ENCODE measurements at places on chromosomes 1 and 21.

GRCh38 chr1:11449100-11449403, 29.9 kb upstream of the DISP3 start:
- no peak for DNase-seq

- DNase-seq: no peak
Measured at GRCh38 chr21:35204125-35204524, 155.0 kb upstream of the RUNX1 start.

DNA sequence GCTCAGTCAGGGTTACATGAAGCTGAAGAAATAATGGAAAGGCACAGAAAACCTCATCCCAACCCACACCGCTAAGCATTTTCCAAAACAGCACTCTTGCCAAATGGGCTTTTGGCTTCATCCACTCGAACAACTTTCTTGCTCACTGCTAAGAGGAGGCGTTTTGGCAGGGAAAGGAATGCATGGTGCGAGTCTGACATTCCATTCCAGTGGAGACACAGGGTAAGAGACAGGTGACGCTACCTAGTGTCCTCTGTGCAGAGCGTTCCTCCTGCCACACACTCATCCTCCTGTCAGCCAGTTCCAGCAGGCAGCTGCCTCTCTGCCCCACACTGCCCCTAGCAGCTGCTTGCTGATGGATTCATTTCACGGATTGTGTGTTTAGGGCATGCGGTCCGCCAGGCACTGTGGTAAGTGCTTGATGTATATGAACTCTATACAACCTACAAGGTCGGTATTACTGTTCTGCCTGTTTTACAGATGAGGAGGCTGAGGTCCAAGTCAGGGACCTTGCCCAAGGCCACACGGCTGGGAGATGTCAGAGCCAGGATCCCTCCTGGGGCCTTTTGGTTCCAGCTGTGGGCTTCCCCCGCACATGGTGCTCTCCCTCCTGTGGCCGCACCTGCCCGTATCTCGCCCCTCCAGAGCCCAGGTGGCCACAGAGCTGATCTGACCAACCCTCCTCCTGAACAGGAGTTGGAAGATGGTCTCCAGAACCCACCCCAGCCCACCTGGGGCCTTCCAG, 25.7 kb upstream of the BACE2 start:
- DNase-seq: peak; percentile 9

DNA sequence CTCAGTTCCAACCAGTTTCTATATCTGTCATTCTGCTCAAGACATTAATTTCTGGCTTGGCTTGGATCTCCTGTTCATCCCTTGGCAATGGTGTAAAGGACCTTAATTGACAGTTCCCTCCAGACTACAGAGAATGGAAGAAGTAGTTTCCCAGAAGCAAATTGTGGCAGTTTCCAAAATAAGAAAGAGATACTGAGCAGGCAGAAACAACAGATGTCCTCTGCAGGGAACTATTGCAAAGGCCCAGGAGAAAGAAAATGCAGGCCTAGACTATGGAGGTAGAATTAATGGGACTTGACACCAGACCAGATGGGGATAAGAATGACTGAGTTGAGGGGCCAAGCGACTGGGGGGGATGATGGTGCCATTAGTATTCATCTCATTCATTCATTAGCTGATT, 6.1 kb upstream of the AK2 start:
- no peak for DNase-seq

GRCh38 chr1:85438353-85438752, 26.6 kb downstream of the DDAH1 start:
- DNase-seq: no peak

- no peak for DNase-seq
Measured at GRCh38 chr1:21604208-21604957, 64.8 kb downstream of the RAP1GAP start.

GRCh38 chr1:2787163-2787911, 14.2 kb downstream of the TTC34 start:
- DNase-seq: no peak

GRCh38 chr1:83839566-83840173, 159.3 kb downstream of the TTLL7 start:
- no peak for DNase-seq

GRCh38 chr1:6003568-6004411, 11.6 kb upstream of the NPHP4 start:
- DNase-seq: peak; percentile 68

DNA sequence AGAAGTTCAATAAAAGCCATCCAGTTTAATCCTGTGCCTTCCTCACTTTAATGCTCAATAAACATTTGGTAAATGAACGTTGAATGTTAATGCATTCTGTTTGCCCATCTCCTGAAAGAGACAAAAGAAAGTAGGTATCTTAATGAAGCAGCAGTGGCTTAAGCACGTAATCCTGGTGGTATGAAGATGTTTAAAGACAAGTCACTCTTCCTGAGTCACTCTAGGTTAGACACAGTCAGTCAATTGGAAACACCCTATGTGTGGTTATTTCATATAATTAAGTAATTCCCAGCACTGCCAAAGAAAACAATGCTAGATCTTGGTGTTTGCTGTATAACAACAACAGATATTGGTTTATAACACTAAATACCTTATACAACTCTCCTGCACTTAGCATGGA, 334.0 kb upstream of the FMN2 start:
- no peak for DNase-seq

- DNase-seq: no peak
Measured at GRCh38 chr1:63321066-63321784, 1.1 kb upstream of the FOXD3 start.

DNA sequence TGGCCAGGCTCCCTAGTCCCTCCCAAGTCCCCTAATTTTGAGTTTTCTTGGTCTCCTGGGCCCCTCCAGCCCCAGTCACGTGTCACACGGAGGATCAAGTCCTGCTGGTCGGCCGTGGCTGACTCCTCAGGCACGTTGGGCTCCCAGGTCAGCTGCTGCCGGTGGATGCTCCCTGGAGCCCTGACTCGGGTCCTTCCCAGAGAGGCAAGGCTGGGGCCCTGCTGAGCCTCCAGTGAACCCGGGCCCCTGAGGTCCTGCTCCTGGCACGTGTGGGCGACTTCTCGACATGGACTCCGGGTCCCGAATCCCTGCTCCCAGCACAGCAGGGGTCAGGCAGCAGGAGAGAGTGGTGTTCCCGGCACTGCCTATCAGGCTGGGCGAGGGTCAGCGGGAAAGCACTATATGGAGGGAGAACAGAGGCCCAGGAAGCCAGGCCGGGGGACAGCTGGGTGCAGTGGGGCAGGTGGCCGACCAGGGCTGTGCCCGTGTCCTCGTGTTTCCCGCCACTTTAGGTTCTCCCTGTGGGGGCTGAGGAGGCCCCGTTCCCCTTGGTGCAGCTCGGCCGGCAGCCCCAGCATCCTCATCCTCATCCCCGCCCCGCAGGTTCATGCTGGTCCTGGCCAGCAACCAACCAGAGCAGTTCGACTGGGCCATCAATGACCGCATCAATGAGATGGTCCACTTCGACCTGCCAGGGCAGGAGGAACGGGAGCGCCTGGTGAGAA, 13.2 kb downstream of the TMEM240 start:
- DNase-seq: no peak

DNA sequence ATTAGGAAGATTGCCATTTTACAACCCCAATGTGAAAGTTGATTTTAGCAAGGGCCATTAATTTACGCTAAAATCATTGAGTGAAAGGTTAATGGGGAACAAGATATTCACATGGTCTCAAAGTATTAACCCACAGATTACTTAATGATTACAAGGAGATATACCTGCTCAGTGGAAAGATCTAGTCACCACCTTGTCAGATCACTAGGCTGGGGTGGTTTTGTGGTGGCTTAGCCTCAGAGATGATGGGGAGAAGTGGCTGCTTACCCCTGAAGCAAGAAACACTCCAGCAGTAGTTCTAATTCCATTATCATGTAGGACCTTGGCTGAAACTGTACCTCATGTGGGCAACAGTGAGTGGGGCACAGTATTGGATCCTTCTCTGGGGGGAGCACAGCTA, 20.1 kb upstream of the TRIM33 start:
- DNase-seq: no peak

Data from spinal cord (tissue), 10 donors.